ENCODE measurements at places on chromosomes 7 and 10.

DNA sequence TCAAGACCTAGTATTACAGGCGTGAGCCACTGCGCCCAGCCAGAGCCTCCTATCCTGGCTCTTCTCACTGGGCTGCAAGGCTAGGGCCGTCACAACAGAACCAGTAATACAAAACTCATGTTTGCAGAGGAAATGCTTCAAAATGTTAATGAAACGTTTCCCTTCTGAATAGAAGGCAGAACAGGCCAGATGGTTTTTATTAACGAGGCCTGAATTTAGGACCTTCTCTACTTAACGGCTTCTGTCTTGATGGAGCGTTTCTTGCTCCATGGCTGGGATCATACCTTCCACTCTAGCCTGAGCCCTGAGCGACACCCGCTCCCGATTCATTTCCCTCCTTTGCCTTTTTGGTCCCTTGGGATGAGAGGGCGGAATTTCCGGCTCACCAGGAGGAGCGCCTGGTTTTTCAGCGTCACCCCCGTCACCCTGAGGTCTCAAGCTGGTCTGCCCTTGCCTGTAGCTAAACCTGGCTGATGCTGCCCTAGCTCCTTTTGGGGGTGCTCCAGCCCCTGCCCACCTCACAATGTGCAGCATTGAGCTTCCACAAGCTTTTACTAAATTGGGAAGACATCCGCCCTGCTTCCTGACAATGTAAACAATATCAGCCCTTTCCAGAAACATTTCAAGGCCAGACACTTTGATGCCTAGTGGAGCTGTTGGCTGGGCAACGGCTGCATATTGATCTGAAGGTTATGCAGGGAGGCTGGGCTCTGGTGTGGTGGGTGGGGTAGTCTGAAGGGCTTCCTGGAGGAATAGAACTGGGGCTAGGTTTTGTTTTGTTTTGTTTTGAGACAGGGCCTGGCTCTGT lies 5.2 kb downstream of the CLIP2 start:
- DNase-seq = no peak

DNA sequence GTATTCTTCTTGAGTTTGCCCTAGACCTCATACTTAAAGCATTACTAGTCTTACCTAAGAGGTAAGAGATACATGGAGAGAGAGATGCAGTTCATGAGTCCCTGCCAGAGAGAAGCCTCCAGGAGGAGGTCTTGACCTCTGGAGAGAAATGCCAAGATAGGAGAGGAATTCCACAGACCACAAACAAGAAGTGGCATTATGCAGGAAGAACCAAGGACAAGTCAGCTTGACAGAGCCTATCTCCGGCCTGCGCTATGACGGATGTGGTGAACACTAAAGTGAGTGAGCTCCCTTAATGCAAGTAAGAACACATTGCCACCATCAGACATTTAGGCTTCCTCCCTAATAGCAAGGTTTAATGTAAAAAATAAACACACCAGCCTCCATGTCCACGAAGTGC lies 27.9 kb upstream of the COL1A2 start:
- no peak for DNase-seq

DNA sequence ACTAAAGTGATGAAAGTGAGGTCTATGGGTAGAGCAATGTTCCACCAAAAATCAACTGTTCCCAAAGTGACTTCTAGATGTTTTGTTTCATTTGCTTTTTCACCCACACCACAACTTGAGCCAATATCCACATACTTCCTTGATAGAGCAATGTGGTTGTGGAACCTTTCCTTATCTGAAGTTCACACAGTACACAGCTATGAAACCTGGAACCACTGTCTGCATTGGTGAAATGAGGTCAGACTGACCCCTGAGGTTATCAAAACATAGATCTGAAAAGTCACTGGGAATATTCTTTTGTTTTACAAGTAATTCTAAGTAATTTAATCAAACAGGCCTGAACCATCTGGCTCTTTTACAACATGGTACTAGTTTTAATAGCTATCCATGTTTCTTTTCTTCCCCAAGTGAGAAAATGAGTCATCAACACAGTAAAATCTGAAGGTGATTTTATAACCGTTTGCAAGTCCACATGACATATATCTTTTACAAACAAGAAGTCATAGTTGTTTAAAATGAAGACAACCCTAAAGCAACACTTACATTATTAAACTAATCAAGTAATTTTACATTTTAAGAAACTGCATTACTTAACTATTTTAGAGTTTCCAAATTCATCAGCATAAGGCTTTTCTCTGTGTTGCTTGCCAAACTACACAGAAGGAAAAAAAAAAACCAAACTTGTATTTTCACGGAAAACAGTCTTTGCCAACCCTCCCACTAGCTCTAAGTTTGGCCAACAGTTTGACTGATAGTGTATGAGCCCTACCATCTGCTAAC lies 80.3 kb downstream of the LRRC17 start:
- no peak for DNase-seq

- DNase-seq = no peak
Measured at GRCh38 chr10:116121640-116122525, 151.1 kb downstream of the GFRA1 start.
